C1 segment of cervical spinal cord (tissue), 14 donors: ENCODE measurements at places on chromosomes 2 and 18.
A peak's percentile ranks its signal among the peaks of the same experiment; 100 is the strongest.

DNA sequence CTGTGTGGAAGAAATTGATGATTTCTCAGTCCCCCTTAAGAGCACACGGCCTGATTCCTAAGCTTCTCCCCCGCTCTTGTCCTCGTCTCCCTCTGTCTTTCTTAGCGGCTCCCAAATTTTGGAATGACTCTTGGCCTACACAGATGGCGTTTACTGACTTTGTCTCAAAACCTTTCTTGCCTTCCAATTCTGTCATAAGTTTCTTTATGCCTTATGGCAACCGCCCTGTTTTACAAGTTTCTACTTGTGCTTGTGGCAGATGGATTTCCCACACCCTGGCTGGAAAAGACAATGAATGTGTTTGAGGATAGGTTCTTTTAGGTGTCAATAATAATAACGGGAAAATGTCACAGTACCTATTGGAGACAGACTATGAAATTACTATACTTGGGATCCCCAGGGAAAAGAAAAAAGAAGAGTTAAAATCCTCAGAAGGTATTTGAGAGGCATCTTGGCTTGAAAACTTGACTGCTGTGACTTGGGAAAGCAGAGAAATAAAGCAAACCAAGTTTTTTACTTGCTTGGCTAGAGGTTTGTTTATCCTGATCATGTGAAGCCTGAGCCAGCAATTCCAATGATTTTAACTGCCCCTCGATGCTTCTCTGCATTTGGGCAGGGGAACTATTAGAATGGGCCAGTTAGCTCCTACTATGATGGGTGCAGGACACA lies 276.4 kb downstream of the HRH4 start:
- DNase-seq = no peak

GRCh38 chr2:169225233-169225750 lies 137.0 kb downstream of the LRP2 start:
- no peak for DNase-seq

DNA sequence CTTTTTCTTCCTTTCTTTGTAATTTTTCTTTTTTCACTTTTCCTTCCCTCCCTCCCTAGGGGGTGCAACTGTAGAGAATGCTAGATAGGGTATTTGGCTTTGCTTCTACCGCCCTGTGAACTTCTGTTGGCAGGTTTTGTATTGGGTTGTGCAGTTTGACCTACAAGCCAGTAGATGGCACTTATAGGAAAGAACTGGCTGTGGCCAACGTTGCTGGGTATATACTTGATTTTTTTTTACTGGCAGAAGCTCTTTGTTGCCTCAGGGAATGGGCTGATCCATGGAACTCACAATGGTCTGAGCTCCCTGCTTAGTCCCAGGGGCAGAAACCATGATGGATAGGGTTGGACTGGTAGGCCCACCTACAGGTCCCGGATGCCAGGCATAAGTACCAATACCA lies 1019.5 kb upstream of the LRRTM1 start:
- no peak for DNase-seq

GRCh38 chr2:202378001-202378400 lies 1.9 kb downstream of the BMPR2 start:
- no peak for DNase-seq

DNA sequence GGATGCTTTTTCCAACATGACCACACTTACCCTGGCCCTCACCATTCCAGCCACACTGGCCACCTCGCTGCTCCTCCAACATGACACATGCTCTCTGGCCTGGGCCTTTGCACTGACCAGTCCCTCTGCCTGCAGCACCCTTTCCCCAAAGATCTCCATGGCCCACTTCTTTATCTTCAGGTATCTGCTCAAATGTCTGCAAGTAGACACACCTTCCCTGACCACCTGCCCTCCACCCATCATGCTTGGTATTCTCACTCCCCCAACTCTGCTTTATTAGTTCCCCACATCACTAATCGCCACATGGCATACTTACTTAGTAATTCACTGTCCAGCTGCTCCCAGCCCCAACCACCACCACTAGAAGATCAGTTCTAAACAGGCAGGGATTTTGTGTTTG lies 214.2 kb downstream of the BCL11A start:
- DNase-seq = no peak

- DNase-seq = peak; percentile 68
These were observed 206.4 kb upstream of the NCKAP5 start for GRCh38 chr2:133774654-133775015.

DNA sequence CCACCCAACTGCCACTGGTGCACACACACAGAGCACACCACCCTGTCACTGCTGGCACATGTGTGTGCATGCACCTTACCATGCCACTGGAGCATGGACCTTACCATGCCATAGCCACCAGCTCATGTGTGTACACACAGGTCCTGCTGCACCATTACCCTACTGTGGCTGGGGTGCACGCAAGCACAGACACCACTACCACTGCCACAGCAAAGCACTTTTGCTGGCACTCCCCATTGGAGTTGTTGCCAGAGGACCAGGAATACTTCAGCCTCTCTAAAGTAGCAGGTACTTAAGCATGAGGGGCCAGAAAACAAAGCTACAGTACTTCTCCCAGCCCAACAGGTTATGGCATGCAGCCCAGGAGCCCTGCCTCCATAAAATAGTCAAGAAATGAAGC lies 404.8 kb downstream of the MBD2 start:
- no peak for DNase-seq

DNA sequence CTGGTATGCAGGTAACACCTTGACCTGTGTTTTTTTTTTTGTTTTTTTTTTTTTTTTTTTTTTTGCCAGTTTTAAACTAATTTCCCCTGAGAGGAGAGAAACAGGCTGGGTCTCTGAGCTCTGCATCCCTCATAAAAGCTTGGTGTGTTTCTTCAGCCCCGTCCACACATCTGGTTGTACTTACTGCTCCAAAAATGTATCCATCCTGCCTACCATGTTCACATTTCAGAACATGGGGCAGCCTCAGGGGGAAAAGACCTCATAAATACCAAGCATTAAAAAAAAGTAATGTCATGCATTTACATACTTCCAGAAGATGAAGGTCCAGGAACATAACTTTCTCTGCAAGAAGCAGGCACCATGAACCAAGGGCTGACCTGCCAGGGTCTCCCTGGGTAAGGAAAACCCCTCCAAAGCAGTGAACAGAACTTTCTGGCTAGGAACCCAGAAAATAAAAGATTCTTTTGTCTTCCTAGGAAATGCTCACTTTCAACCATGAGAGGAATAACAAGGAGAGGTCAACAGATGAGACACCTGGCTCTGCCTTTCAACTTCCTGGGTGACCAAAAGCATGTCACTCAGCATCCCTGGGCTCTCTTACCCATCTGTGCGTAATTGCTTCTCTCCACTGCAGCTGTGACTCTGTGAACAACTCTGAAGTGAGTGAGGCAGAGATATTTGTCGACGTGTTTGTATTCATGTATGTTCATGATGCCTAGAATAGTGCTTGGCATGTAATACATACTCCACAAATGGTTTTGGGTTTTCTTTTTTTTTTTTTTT lies 118.6 kb downstream of the MCFD2 start:
- no peak for DNase-seq

DNA sequence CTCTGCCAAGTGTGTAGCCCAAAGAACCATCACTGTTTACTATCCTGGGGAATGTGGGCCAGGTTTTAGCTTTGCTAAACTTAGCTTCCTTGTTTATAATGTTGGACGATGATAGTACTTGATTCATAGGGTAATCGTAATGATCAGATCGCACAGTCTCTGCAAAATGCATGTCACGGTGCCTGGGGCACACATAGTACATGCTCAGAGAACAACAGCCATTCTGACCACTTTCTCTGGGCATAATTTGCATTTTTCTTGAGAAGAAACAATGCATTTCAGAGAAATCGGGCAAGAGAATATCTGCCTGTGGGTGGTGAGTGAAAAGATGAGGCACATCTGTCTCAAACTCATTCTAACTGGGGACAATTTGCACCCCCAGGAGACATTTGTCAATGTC lies 16.3 kb downstream of the ACKR3 start:
- DNase-seq = no peak

- DNase-seq = no peak
These were observed 72.3 kb upstream of the RAB12 start for GRCh38 chr18:8536922-8537321.

DNA sequence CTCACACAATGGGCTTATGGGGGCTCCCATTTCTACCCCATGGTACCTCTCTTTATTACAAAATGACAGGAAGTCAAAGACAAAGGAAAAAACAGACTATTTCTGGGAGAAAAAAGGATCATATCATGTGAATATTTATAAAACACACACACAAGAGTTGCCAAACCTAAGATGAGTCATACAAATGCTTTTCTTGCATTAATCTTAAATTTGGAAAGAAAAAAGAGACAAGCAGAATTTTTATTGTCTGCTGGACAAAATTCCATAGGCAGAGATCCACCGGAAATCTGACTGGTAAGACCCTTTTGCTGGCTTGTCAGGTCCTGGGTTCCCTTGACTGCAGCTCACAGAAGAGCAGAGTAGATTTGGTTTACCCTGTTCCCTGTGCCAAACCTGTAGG lies 1732.3 kb upstream of the PIK3C3 start:
- DNase-seq = no peak

DNA sequence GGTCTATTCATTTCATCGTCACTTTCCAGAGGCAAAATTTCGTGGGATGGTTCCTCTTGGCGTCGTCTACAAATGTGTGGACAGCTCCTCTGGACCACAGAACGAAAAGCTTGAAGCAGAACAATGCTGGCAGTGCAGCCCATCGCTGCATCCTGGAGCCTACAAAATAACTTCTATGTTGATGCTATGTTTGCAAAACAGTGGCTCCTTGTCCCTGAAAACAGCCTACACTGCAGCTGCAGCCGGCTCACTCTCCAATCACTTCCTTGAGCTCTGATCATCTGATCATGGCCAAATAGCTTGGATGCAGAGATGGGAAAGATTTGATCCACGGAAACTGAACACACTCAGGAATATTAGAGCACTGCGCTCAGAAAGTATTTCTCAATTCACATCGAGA lies 60.0 kb downstream of the DOCK10 start:
- DNase-seq = peak; percentile 51

- no peak for DNase-seq
These were observed 33.8 kb downstream of the PARD3B start for GRCh38 chr2:204578928-204579598.

DNA sequence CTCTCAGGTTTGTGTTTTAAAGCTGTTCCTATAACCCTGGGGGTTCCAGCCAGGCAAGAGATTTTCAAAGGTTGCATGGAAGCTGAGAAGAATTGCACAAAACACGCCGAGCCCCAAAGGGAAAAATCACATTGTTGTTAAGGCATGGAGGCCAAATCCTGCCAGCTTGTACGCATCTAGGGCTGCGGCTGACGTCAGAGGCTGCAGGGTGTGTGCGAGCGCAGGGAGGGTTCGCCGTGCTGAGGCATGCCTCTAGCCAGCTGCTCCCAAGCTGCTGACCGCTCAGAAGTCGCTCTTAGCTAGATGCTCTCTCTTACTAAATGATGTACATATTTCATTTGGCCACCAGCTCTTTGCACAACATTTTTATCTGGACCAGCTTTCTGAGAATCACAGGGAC lies 191.8 kb downstream of the LPIN1 start:
- DNase-seq = no peak

GRCh38 chr18:3526421-3527354 lies 76.7 kb downstream of the TGIF1 start:
- DNase-seq = peak; percentile 9

DNA sequence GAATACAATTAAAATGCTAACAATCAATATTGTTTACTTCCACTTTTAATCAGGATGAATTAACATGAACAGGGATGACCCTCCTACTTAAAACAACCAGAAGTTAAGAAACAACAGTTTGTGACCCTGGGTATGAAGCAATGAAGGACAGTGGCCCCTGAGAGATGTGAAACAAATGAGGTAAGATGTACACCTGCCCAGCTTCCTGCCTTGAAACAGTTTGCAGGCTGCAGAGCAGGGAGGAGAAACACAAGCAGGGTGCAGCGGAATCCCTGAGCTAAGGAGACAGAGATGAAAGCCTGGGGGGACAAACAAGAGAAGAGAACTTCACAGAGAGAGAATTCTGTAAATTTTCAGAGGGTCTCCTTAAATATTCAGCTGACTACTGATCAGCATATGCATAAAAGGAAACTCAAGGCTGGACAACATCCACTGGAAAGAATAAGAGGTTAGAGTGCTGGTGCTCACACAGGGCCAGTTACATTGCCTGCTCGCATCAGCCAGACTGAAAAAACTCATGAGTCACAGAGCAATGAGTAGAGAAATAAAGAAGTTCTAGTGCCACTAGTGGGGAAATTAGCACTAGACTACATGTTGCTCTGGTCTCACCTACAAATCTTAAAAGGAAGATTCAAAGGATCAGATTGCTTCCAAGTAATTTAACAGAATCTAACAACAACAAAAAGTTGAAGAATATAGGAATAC lies 106.4 kb downstream of the PID1 start:
- DNase-seq = no peak

DNA sequence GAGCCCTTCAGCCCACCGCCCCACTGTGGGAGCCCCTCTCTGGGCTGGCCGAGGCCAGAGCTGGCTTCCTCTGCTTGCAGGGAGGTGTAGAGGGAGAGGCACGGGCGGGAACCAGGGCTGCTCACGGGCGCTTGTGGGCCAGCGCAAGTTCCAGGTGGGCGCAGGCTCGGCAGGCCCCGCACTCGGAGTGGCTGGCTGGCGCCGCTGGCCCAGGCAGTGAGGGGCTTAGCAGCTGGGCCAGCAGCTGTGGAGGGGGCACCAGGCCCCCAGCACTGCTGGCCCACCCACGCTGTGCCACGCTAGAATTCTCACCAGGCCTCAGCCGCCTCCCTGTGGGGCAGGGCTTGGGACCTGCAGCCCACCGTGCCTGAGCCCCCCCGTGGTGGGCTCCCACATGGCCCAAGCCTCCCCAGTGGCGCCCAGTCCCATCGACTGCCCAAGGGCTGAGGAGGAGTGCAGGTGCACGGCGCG lies 45.2 kb downstream of the SLC5A7 start:
- DNase-seq = no peak

DNA sequence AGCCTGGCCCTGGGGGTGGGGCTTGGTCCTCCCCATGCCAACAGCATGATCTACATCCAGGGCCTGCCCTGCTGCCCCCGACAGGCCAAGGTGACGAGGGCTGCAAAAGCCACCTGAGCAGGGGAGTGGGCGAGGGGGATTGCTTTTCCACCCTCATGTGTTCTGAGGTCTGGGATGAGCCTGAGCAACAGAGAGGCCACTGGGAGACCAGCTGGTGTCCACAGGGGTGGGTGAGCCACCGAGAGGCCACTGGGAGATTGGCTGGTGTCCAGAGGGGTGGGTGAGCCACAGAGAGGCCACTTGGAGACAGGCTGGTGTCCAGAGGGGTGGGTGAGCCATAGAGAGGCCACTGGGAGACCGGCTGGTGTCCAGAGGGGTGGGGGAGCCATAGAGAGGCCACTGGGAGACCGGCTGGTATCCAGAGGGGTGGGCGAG lies 147.4 kb upstream of the GPC1 start:
- DNase-seq = no peak
